Endodermal cell (in vitro differentiated cells): ENCODE measurements at places on chromosomes 2 and 18. TPM values are rescaled to one million over a fixed set of nuclear protein-coding genes. Genes with fewer than 3 reads are reported as not detected.
A peak's percentile ranks its signal among the peaks of the same experiment; 100 is the strongest.

DNA sequence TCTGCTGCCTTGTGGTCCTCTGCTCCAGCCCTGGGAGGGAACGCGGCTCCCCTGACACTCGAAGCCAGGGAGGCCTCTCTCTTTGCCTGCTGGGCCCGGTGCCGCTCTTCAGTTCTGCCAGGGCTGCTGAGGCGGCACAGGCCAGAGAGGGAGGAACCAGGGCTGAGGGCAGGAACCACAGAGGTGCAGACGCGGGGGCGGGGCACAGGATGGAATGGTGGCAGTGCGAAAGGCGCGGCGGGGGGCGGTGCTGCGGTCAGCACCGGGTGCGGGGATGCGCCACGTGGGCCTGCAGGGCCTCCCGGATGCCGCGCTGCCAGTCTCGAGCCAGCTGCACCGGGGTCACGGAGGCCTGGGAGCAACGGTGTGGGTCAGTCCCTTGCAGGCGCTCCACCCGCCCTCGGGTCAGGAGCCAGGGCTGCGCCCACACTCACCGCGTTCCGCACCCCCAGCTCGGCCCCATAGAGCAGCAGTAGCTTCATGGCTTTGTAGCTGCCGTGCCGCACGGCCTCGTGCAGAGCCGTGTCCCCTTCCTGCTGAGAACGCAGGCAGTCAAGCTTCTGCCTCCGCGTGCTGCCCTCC lies 4.4 kb downstream of the ANKRD23 start:
- no peaks in the 10 kb centered on the region for H3K27me3 ChIP-seq
- H3K27ac ChIP-seq = no peak overlapping the region
- peaks cover 13% of the 10 kb centered on the region for H3K36me3 ChIP-seq
- no peaks in the 10 kb centered on the region for H3K4me1 ChIP-seq
- no peak overlapping the region for H3K4me3 ChIP-seq

DNA sequence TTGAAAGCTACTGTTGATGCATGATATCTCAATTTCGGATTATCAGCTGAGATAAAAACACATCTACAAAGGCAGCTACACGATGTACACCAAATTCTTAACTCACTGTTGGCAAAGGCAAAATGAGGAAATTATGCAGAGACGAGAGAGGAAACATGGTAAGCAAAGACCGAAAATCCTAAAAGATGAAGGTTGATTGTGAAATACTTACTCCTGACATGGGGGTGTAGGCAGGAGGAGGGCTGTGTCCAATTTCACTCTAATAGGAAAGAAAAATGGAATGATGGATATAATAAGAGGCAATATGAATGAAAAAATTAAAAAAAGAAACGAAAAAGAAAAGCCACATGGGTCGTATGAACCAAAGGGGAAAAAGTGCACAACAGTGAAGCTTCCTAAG lies 831.3 kb downstream of the CPS1 start:
- no peaks in the 10 kb centered on the region for H3K4me1 ChIP-seq
- H3K27me3 ChIP-seq = no peaks in the 10 kb centered on the region
- no peak for DNase-seq
- peaks cover 9% of the 10 kb centered on the region for H3K36me3 ChIP-seq
- no peak overlapping the region for H3K27ac ChIP-seq
- H3K4me3 ChIP-seq = no peak overlapping the region

DNA sequence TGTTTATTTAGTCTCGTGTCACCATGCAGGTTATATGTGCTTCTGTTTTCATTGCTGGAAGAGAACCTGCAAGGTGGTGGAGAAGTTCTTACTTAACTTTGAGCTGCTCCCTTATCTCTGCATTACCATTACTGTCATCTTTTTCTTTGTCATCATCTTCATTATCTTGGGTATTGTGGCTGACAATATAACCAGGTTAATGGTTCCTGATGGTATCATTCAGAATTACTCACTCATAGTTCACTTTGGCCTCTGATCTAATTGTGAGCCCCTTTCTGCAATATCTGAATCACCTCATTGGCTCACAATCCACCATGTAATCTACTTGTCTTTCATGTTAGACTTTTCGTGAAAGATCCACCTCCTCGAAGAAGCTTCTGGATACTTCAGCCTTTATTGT lies 5.0 kb downstream of the CD28 start:
- H3K36me3 ChIP-seq = no peaks in the 10 kb centered on the region
- H3K4me1 ChIP-seq = peaks cover 14% of the 10 kb centered on the region
- no peak for DNase-seq
- no peak overlapping the region for H3K4me3 ChIP-seq
- H3K27me3 ChIP-seq = peaks cover 17% of the 10 kb centered on the region

DNA sequence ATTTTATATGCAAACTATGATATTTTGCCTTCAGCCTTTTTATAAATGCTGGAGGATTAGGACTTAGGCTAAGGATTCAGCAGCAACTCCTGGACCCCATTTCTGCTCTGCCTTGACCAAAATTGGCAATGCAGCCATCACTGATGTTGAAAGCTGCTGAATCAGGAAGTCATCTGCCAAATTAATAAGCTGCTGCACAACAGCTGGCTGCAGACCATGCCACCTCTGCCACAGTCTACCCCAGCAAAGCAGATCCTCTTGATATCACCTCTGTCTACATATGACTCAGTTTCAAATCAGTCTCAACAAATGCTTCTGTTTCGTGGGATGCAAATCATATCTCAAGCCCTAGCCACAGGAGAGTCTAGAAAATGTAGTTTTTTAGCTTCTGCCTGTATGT lies 7.1 kb upstream of the SOS1 start:
- no peaks in the 10 kb centered on the region for H3K27me3 ChIP-seq
- H3K4me3 ChIP-seq = no peak overlapping the region
- no peak overlapping the region for H3K27ac ChIP-seq
- DNase-seq = no peak

DNA sequence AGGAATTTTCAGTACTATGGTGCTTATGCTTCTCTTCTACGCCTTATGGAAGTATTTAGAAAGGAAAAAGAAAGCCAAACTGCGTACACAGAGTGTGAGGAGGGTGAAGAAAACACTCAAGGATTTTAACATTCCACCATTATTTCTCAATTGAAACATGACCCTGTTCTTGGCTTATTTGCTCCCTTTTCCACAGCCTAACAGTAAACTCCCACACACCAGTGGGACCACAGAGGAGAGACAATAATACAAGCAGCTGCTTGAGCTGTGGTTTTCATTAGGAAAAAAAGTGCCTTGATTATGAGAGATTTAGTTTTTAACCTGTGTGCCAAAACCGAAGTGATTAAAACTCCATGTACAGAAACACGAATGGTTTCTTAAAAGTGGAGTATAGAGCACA lies 134.3 kb downstream of the MEP1B start:
- H3K36me3 ChIP-seq = no peaks in the 10 kb centered on the region
- no peaks in the 10 kb centered on the region for H3K27me3 ChIP-seq
- no peak overlapping the region for H3K27ac ChIP-seq
- H3K4me3 ChIP-seq = no peak overlapping the region

DNA sequence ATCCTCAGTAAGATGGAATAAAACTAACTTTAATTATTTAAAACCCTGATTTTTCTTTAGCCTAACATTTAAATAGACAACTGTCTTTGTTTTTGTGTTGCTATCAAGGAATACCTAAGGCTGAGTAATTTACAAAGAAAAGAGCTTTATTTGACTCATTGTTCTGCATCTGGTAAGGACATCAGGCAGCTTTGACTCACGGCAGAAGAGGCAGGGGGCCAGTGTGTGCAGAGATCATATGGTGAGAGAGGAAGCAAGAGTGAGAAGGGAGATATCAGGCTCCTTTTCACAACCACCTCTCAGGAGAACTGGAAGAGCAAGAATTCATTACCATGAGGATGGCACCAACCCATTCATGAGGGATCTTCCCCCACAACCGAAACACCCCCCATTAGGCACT lies 64.6 kb upstream of the TFPI start:
- H3K4me3 ChIP-seq = no peak overlapping the region
- peaks cover 4% of the 10 kb centered on the region for H3K4me1 ChIP-seq
- no peaks in the 10 kb centered on the region for H3K27me3 ChIP-seq
- no peak overlapping the region for H3K27ac ChIP-seq

GRCh38 chr2:85468704-85469349 lies 50.3 kb downstream of the SH2D6 start:
- H3K36me3 ChIP-seq = no peaks in the 10 kb centered on the region
- no peak overlapping the region for H3K27ac ChIP-seq
- peak; percentile 83 for DNase-seq
- peaks cover 8% of the 10 kb centered on the region for H3K4me1 ChIP-seq
- no peaks in the 10 kb centered on the region for H3K27me3 ChIP-seq

DNA sequence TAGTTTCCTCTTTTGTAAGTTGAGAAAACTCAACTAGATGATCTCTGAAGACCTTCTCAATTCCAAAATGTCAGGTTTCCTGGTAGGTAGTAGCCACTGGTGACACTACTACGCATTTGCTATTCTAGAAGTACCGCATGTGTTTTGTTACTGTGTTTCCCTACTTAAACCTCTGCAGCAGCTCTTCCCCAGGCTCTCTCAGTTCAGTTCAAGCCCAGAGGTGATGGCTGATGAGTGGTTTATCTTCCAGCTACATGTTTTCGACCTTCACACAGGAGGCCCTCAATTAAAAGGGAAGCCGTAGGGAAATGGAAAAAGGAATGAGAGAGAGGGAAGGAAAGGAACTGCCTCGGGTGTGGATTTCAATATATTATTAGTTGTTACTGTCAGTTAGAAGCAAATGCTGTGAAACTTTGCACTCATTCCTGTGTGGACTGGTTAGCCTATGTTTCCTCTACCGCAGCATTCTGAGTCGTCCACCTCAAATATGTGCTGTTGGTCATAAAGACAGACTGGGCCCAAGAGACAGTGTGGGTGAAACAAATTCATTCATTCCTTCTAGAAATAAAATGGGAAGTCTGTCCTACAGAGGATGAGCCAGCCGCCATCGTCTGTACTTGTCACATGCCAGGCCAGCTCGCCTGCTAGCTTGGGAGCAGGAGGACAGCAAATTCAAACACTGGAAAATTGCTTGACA lies 455.2 kb upstream of the RAB12 start:
- H3K4me3 ChIP-seq = no peak overlapping the region

DNA sequence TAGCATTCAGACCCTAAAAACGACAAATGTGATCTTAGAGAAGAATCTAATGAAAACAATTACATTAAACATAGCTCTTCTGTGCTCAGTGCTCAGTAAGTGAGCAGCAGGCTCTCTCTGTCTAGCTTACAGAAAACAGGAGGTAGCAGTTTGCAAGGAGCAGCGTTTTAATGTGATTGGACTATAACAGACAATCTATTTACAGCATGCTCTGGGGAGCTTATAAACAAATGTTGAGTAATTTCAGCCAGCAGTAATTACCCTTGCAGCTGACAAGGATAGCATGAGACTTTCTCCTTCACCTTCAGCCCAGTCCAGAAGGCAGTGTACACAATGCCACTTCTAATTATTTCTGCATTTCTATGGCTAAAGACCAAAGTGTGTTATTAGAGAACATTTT lies 270.4 kb downstream of the FIGN start:
- peaks cover 6% of the 10 kb centered on the region for H3K4me1 ChIP-seq
- H3K27ac ChIP-seq = no peak overlapping the region
- DNase-seq = no peak
- H3K4me3 ChIP-seq = no peak overlapping the region

GRCh38 chr2:239223310-239224198 lies 177.3 kb downstream of the HDAC4 start:
- H3K27me3 ChIP-seq = no peaks in the 10 kb centered on the region
- H3K4me1 ChIP-seq = no peaks in the 10 kb centered on the region

DNA sequence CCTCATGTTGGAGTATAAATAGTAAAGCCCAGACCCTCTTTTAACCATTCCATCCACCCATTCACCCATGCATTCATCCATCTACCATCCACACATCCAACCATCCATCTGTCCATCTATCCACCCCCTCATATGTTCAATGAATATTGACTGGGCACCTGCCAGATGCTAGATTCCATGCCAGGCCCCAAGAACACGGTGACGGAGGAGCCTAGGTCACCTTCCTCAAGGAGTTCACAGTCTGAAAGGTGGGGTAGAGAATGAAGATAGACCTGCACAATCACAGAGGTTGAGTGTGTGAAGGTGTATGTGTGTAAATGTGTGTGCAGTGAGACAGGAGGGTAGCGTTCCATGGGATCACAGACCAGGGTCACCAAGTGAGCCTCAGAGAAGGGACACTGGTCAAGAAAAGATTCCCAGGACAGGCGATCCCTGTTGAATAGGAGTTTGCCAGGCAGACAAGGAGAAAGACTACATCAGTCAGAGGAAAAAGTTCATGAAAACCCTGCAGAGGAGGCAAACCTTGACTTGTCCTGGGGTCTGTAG lies 287.2 kb downstream of the CYP26B1 start:
- H3K27me3 ChIP-seq = peaks cover 4% of the 10 kb centered on the region
- no peaks in the 10 kb centered on the region for H3K4me1 ChIP-seq
- H3K36me3 ChIP-seq = no peaks in the 10 kb centered on the region
- H3K4me3 ChIP-seq = no peak overlapping the region
- H3K27ac ChIP-seq = no peak overlapping the region
- DNase-seq = no peak

The VPS54 gene
- 17.9 and 18.4 TPM in 2 replicates for total RNA-seq

The CCDC150 gene
- total RNA-seq = 25.0 and 25.4 TPM in 2 replicates

The ILKAP gene
- total RNA-seq = 30.7 to 49.6 TPM (median 46.4 TPM) in 3 replicates
